ENCODE measurements at places on chromosomes 7 and 10. TPM values are rescaled to one million over a fixed set of nuclear protein-coding genes. Genes with fewer than 3 reads are reported as not detected.

- DNase-seq = no peak
Observed at GRCh38 chr7:98827258-98827657, 42.6 kb downstream of the TMEM130 start.

The PURB gene
- 34.6 TPM for polyA plus RNA-seq

- no peak for DNase-seq
Observed at GRCh38 chr10:26841733-26842317, 18.9 kb downstream of the ABI1 start.

The GIMAP2 gene
- polyA plus RNA-seq = 7.2 TPM

DNA sequence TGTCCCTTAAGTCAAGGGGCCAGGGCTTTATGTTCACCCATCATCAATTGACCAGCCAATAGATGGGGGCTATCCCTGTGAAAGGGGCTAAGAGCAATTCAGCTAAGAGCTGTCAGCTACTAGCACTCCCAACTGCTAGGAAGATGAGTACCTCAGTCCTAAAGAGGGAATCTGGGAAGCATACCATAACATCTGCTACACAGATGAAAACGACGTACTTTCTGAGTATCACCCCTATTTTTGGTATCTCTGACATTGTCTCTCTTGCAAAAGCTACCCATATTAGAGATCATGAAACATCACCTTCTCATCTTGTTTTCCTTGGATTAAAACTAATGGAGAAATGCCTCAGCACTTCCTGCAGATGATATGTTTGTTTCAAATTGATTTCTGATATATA is 7.5 kb upstream of the SMNDC1 start:
- no peak for DNase-seq

The ZNF804B gene
- 0.35 TPM for polyA plus RNA-seq

The RADIL gene
- polyA plus RNA-seq = 2.2 TPM

GRCh38 chr10:1166101-1166827 is 110.1 kb downstream of the WDR37 start:
- no peak for DNase-seq

GRCh38 chr10:113027230-113027573 is 77.2 kb downstream of the TCF7L2 start:
- no peak for DNase-seq

The CARD11 gene
- polyA plus RNA-seq = 1.9 TPM

DNA sequence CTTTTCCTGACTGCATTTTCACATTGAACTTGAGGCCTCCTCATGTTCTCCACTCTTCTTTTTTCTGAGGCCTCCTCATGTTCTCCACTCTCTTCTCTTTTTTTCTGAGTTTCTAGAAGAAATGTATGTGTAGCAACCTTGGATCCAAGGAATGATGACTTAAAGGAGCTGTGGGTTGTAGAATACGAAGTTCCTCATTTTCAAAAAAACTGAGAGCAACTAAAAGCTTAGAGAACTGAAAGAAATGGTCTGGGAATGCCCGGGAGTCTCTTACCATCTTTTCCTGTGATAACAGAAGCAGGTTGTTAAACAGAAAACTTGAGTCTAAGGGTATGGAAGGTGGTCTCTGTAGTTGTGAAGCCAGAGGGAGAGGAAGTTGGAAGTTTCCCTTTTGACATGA is 32.8 kb downstream of the MRPS33 start:
- no peak for DNase-seq

- no peak for DNase-seq
Observed at GRCh38 chr7:84264396-84264795, 69.8 kb upstream of the SEMA3A start.

DNA sequence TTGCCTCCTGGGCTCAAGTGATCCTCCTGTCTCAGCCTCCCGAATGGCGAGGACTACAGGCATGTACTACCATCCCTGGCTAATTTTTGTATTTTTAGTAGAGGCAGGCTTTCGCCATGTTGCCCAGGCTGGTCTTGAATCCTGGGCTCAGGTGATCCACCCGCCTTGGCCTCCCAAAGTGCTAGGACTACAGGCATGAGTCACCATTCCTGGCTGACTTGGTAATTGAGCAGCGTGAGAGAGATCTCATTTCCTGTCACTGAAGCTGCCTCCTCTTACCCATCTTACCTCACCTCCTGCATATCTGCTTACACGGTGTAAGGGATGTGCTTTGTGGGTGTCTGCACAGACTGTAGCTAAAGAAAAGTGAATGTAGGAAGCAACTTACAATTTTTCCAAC is 9.7 kb downstream of the IFIT3 start:
- no peak for DNase-seq

DNA sequence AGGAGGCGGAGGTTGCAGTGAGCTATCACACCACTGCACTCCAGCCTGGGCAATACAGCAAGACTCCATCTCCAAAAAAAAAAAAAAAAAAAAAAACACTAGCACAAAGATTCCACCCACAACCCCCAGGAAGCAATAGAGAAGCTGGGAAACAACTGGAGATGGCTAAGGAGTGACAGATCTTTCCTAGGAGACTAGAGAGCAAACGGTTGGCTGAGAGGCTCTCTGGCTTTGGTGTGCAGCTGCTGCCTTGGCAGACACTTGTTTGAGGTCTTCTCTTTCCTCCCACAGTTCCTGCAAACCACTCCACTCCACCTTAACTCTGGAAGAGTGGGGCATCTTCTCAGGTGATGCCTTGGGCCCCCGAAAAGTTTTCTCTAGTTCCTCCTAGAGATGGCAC is 78.5 kb upstream of the LANCL2 start:
- no peak for DNase-seq

DNA sequence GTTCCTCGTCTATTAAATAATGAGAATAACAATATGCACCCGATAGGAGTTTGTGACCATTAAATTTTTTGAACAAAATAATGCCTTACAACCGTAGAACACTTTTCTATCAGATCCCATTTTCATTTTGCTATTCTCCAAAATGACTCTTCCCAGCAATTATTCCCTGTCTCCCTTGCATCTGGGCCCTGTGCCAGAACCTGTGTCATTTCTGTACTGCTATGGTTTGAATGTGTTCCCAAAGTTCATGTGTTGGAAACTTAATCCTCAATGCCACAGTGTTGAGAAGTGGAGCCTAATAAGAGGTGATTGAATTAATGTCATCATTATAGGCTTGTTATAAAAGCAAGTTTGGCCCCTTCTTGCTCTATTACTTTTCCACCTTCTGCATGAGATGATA is 33.2 kb upstream of the SMNDC1 start:
- DNase-seq = no peak

DNA sequence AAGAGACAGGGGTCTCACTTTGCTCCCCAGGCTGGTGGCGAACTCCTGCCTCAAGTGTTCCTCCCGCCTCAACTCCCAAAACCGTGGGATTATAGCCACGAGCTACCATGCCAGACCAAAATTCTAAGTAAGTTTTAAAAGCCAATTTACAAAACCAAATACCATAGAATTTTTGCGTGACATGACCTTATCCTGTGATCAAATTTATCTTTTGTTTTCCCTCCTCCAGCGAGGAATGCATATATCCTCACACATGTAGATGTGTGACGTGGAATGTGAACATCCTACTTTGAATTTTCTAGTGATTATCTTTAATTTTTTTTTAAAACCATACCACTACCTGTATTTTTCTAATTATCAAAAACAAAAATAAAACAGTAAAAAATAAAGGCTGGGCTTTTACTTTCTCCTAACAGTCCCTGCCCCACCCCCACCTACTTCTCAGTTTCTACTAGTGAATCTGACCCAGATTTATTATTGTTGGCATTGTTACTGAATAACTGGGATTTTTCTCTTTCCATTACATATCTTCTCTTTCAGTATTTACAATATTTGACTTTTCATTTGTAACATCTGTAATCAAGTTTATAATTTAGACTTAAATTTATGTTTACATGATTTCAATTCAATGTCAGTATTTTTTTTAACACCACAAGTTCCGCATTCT is 26.0 kb downstream of the CYTH3 start:
- no peak for DNase-seq

The SNCG gene
- polyA plus RNA-seq = 24.4 TPM

GRCh38 chr10:14102056-14102455 is 228.7 kb downstream of the FRMD4A start:
- DNase-seq = no peak

DNA sequence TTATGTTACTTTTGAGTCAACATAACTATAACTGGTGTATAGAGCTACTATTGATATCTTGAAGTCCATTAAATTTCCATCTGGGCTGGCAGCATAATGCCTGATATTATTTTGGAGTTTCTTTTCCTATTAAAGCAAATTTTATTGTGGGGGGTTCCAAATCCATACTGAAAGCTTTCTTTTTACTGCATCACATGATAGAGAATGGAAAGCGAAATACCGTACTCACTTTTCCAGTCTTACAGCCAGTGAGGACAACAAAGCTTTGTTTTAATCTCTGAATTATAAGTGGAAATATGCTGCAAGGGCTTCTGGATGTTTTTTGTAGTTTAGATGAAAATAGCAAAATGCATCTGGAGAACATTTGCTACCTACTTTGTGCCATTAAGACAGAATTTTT is 477.5 kb upstream of the SEMA3D start:
- DNase-seq = no peak

DNA sequence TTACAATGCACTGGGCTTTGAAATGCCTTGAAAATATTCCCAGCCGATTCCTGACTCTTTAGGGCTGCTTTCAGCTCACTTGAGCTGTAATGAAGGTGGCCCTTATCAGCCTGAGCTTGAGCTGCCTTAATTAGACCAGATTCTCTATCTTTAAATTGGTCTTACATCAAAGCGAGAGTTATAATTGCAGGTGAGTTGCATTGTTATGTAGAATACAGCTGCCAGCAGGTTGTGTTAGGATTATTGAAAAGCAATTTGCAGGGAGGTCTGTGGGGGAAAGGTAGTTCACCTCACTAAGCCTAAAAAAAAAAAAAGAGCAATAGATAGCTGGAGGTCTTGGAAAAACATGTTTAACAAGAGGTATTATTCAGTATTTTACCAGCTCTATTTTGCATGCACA is 142.2 kb upstream of the HABP2 start:
- no peak for DNase-seq

- DNase-seq = no peak
Observed at GRCh38 chr10:118163217-118163616, 116.5 kb upstream of the RAB11FIP2 start.

GRCh38 chr10:67988606-67989005 is 86.5 kb downstream of the HERC4 start:
- DNase-seq = no peak

DNA sequence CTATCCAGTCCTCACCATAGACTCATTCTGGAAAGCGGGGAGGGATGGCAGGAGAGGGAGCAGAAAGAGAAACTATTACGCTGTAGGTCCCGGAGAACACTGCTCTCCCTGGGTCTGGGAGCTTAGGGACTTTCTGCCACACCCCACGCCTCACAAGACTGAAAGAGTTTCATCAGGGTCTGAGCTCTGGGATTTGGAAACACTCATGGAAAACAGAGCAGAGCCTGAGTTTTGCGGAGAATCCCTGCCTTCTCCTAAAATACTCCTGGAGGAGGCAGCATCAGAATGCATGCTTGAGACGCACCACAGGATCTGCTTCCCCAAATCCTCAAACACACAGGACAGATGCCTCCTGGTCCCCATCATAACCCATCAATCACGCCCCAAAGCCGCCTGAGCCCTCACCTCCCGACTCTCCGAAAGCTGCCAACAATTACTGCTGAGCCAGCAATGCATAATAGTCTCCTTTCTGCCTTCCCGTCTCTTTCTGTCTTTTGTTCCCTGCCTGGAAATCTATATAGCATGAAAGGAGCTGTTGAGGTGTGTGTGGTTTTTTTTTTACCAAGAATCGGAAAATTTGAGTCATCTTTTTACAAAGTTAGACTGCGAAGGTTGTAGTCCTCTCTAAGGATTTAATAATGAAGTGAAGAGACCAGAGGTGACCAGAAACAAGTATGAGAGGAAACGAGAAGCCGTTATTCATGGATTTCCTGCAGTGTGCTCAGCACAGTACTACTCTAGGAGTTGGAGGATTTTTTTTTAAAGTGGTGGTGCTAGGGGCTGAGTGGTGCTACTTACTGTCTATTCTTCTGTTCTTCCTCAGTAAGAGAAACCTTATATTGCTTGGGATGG is 37.7 kb downstream of the ASB13 start:
- no peak for DNase-seq

GRCh38 chr10:6200440-6200733 is 2.3 kb upstream of the PFKFB3 start:
- DNase-seq = no peak

GRCh38 chr10:29957236-29957635 is 102.2 kb downstream of the JCAD start:
- DNase-seq = no peak

The LRRC18 gene
- not detected for polyA plus RNA-seq

DNA sequence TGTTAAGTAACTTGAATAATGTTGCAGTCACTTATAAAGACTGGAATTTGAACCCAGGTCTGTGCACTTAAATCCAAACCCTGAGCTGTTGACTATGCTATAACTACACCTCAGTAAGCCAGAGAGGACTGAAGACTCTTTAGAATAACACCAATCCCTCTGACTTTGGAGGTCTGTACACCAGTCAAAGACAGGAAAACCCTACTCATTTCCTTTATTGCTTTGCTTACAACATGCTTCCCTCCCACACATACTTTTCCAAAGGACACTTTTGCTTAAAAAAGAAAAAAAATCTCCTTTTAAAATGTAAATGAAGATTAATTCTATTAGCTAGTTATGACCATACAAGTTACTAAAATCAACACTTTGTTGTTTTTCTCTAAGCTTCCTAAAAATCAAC is 184.7 kb upstream of the KCTD7 start:
- DNase-seq = no peak

The VSTM2A gene
- polyA plus RNA-seq = 1.8 TPM

The TAS2R4 gene
- polyA plus RNA-seq = 5.1 TPM

The GPR141 gene
- polyA plus RNA-seq = 0.18 TPM

The TSC22D4 gene
- 55.5 TPM for polyA plus RNA-seq

GRCh38 chr7:109639561-109639960 is 1069.9 kb downstream of the DNAJB9 start:
- DNase-seq = no peak

The DKK1 gene
- 37.4 TPM for polyA plus RNA-seq

DNA sequence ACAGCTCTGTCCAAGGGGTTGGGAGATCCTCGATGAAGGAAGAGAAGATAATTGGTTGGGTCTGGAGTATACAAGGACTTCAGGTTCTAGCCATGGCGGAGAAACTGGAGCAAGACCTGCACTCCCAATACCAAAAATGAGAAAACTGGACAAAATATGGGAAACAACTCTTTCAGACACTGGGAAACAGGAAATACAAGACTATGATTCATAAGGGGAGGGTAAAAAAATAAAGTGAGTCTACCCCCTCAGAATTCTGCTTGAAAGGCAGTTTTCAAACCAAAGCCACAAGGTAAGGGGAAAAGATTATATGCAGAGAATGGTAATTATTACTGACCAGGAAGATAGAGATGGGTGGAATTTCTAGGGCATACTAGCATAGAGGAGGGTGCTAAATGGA is 10.2 kb upstream of the SEC61G start:
- no peak for DNase-seq

The HKDC1 gene
- 19.3 TPM for polyA plus RNA-seq

The GAD2 gene
- polyA plus RNA-seq = 3.4 TPM

The NPTX2 gene
- polyA plus RNA-seq = 2.0 TPM

GRCh38 chr10:106139915-106140314 is 1024.6 kb downstream of the SORCS1 start:
- DNase-seq = no peak
